ENCODE measurements at places on chromosomes 4 and X.

DNA sequence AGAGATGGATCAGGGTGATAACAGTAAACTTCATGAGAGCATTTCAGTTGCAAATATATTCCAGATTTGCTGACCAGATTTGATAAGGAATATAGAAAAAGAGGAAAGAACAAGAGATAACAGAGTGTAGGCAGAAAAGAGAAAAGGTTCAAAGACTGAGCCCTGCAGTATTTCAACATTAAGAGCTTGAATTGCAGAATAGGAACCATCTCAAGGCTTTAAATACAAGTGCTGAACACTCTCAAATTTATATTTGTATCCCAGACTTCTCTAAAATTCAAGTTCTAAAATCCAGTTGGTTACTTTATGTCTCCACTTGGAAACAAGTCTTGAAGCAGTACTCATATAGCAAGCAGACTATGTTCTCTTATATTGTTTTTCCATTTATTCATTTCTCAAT lies 9.7 kb upstream of the MYOZ2 start:
- no peak for DNase-seq

- DNase-seq, result no peak
Observed at GRCh38 chrX:68090266-68090665, 343.0 kb downstream of the OPHN1 start.

DNA sequence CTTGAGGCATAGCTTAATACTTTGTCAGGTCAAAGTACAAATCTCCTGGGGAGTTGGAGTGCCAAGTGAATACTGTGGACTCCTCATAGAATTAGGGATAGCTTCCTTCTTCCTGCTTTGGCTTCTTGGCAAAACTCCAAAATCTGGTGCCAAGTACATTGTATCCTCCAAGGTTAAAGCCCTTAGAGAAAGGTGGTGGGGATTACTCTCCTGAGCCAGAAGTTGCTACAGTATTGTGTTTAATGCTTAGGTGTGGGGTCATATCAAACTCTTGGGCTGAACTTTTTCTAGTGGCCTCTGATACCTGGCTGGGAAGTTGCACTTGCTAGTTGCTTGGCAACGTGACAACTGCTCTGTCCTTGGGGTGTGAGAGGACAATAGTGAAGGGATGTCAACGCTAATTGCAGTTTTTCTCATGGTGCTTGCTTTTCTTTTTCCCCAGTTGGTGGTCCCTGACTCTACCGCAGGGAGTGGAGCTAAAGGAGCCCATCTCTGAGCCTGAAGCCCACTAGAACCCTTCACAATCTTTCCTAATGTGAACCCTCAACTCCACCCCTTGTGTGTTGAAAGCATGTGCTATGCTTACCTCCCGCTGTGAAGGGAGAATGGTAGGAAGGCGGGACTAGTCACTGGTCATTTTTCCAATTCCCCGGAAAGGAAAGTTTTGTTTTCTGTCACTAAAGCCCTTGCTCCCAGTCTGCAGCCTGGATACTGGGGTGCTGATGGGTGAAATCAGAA lies 35.5 kb downstream of the DLG3 start:
- no peak for DNase-seq

DNA sequence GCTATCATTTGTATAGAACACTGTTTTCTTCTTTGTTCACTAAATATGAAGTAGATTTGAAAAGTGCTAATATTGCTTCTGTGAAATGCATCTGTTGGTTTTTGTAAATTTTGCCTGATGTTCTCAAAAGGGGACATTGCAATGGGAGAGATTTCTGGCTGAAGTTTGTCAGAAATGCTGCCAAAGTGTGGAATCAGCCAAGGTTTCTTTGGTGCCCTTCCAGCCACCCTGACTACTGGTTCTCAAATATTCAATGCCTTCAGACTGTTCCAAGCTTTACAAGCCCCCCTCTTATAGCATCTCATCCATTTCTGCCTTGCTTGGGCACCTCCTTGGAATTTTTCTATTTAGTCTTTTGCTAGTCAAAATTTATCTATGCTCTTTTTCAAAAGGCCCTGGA lies 60.6 kb upstream of the TMLHE start:
- peak; percentile 0 for DNase-seq

GRCh38 chrX:108312957-108313356 lies 125.3 kb downstream of the COL4A6 start:
- peak; percentile 7 for DNase-seq
